Heart left ventricle (tissue), 16 donors: ENCODE measurements at places on chromosomes 6 and 20. TPM values are rescaled to one million over a fixed set of nuclear protein-coding genes. Genes with fewer than 3 reads are reported as not detected.
A peak's percentile ranks its signal among the peaks of the same experiment; 100 is the strongest.

Gene PRSS16
- 1.5 TPM for total RNA-seq

DNA sequence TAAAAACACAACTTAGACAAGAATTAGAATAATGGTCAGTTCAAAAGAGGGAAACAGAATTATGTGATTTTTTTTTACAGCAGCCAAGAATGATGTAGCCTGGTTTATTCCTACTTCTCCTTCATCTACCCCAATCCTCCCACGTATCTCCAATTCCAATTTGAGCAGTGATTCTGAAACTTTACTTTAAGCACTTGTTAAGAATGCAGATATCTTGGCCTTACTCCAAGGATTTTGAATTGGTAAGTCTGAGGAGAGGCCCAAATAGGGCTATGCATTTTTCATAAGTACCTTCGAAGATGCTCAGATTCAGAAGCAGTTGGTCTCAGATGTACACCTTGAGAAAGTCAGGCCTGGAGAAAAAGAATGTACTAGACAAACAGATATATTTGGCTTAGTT is 233.4 kb upstream of the FLRT3 start:
- H3K36me3 ChIP-seq, result no peaks in the 10 kb centered on the region
- H3K27ac ChIP-seq, result no peak overlapping the region
- H3K4me3 ChIP-seq, result no peak overlapping the region
- H3K4me1 ChIP-seq, result no peaks in the 10 kb centered on the region
- DNase-seq, result no peak

GRCh38 chr6:68834551-68834950 is 199.5 kb downstream of the ADGRB3 start:
- no peak for DNase-seq
- no peaks in the 10 kb centered on the region for H3K36me3 ChIP-seq
- no peaks in the 10 kb centered on the region for H3K4me1 ChIP-seq
- H3K4me3 ChIP-seq, result no peak overlapping the region

Gene ATP6V1G2
- total RNA-seq, result 3.5 TPM

DNA sequence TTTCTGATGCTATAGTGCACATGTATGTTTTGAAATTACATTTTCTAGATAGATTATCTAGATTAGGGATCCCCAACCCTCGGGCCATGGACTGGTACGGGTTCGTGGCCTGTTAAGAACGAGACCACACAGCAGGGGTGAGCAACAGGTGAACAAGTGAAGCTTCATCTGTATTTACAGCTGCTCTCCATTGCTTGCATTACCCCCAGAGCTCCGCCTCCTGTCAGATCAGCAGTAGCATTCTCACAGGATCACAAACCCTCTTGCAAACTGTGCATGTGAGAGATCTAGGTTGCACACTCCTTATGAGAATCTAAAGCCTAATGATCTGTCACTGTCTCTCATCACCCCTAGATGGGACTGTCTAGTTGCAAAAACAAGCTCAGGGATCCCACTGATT is 10.4 kb downstream of the CEP57L1 start:
- H3K27me3 ChIP-seq, result no peaks in the 10 kb centered on the region
- H3K36me3 ChIP-seq, result peaks cover 2% of the 10 kb centered on the region
- no peaks in the 10 kb centered on the region for H3K4me1 ChIP-seq
- no peak overlapping the region for H3K4me3 ChIP-seq
- no peak overlapping the region for H3K27ac ChIP-seq

GRCh38 chr6:148041546-148041945 is 301.1 kb upstream of the SASH1 start:
- H3K4me1 ChIP-seq, result no peaks in the 10 kb centered on the region
- no peak overlapping the region for H3K27ac ChIP-seq
- H3K36me3 ChIP-seq, result no peaks in the 10 kb centered on the region
- H3K27me3 ChIP-seq, result no peaks in the 10 kb centered on the region

Gene CDH26
- 1.3 TPM for total RNA-seq

Gene TRMT6
- total RNA-seq, result 9.2 TPM

DNA sequence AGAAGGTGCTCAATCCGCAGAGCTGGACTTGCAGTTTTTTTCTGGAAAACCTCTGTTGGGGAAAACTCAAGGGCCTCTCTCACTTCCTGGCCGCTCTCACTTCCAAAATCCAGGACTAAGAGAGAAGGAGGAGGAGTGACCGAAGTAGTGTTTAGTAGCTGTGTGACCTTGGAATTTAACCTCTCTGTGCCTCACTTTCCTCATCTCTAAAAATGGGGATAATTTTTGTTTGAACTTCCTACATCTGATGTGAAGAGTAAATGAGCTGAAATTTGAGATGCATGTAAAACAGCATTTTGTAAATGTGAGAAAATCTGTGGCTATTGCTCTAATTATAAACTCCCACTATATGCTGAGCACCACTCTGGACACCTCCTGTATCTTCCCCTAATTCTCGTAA is 5.1 kb downstream of the SLC13A3 start:
- no peak overlapping the region for H3K27ac ChIP-seq
- no peaks in the 10 kb centered on the region for H3K4me1 ChIP-seq
- DNase-seq, result no peak
- H3K4me3 ChIP-seq, result no peak overlapping the region
- H3K27me3 ChIP-seq, result peaks cover 13% of the 10 kb centered on the region
- H3K36me3 ChIP-seq, result no peaks in the 10 kb centered on the region

GRCh38 chr6:33692760-33693158 is 18.7 kb downstream of the UQCC2 start:
- no peaks in the 10 kb centered on the region for H3K27me3 ChIP-seq
- no peak overlapping the region for H3K4me3 ChIP-seq
- H3K4me1 ChIP-seq, result peaks cover 68% of the 10 kb centered on the region
- H3K27ac ChIP-seq, result peak overlapping the region; percentile 84
- DNase-seq, result no peak
- H3K36me3 ChIP-seq, result peaks cover 17% of the 10 kb centered on the region

GRCh38 chr20:2301164-2301622 is 5.4 kb downstream of the TGM3 start:
- H3K36me3 ChIP-seq, result no peaks in the 10 kb centered on the region
- no peak overlapping the region for H3K27ac ChIP-seq

DNA sequence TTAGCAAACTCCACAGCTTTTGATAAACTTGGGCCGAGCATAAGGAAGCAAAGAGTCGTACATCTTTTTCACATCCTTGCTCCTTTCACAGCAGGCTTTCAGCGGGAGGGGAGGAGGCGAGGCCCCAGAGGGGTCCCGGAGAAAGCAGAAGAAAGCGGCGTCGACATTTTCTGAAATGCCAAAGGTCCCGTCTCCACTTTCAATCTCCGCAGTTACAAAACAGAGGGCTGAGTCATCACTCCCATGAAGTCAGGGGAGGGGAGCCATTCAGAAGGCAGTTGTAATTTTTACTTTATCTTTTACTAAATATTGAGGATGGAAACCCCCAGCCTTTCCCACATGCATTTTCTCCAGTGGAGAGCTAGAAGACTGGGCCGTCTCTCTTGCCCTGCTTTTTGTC is 174.2 kb upstream of the THBS2 start:
- no peaks in the 10 kb centered on the region for H3K27me3 ChIP-seq
- H3K36me3 ChIP-seq, result no peaks in the 10 kb centered on the region
- DNase-seq, result no peak
- no peaks in the 10 kb centered on the region for H3K4me1 ChIP-seq
- H3K4me3 ChIP-seq, result no peak overlapping the region

Gene CCN6
- total RNA-seq, result not detected

Gene REM1
- 1.4 TPM for total RNA-seq

- H3K27me3 ChIP-seq, result no peaks in the 10 kb centered on the region
- peaks cover 6% of the 10 kb centered on the region for H3K4me1 ChIP-seq
- H3K36me3 ChIP-seq, result no peaks in the 10 kb centered on the region
- H3K27ac ChIP-seq, result no peak overlapping the region
- DNase-seq, result no peak
Observed at GRCh38 chr6:38239719-38240451, 399.8 kb downstream of the BTBD9 start.

- H3K27ac ChIP-seq, result no peak overlapping the region
- DNase-seq, result no peak
- no peak overlapping the region for H3K4me3 ChIP-seq
- peaks cover 4% of the 10 kb centered on the region for H3K36me3 ChIP-seq
- no peaks in the 10 kb centered on the region for H3K27me3 ChIP-seq
Observed at GRCh38 chr6:148556410-148556809, 190.4 kb upstream of the UST start.

- H3K4me3 ChIP-seq, result no peak overlapping the region
- peaks cover 6% of the 10 kb centered on the region for H3K36me3 ChIP-seq
- H3K27ac ChIP-seq, result peak overlapping the region; percentile 54
- peaks cover 52% of the 10 kb centered on the region for H3K4me1 ChIP-seq
Observed at GRCh38 chr6:35359744-35360348, 17.5 kb downstream of the PPARD start.

DNA sequence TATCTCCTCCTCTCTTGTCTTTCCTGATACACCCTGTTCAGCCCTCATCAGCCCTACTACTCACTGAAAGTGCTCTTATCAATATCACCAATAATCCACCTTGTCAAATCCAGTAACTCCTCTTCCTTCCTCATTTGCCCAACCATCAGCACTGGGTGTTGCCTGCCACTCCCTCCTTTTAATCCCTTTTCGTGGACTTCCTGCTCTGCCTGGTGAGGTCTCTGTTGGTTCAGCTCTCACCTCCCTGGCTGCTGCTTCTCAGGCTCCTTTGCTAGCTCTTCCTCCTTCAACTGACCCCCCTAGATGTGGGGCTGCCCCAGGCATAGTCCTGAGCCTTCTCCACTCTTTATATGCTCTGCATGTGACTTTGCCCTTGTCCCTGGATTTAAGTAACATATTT is 92.5 kb downstream of the PREP start:
- no peak overlapping the region for H3K4me3 ChIP-seq
- H3K36me3 ChIP-seq, result no peaks in the 10 kb centered on the region
- no peak overlapping the region for H3K27ac ChIP-seq
- no peaks in the 10 kb centered on the region for H3K27me3 ChIP-seq

- H3K4me1 ChIP-seq, result peaks cover 40% of the 10 kb centered on the region
- H3K27me3 ChIP-seq, result no peaks in the 10 kb centered on the region
- H3K4me3 ChIP-seq, result no peak overlapping the region
- DNase-seq, result no peak
- no peaks in the 10 kb centered on the region for H3K36me3 ChIP-seq
Observed at GRCh38 chr20:37700301-37700700, 6.5 kb downstream of the CTNNBL1 start.

GRCh38 chr20:17761604-17762003 is 61.8 kb downstream of the BANF2 start:
- H3K36me3 ChIP-seq, result no peaks in the 10 kb centered on the region
- H3K4me3 ChIP-seq, result no peak overlapping the region
- no peak for DNase-seq
- H3K27me3 ChIP-seq, result no peaks in the 10 kb centered on the region
- H3K4me1 ChIP-seq, result no peaks in the 10 kb centered on the region

DNA sequence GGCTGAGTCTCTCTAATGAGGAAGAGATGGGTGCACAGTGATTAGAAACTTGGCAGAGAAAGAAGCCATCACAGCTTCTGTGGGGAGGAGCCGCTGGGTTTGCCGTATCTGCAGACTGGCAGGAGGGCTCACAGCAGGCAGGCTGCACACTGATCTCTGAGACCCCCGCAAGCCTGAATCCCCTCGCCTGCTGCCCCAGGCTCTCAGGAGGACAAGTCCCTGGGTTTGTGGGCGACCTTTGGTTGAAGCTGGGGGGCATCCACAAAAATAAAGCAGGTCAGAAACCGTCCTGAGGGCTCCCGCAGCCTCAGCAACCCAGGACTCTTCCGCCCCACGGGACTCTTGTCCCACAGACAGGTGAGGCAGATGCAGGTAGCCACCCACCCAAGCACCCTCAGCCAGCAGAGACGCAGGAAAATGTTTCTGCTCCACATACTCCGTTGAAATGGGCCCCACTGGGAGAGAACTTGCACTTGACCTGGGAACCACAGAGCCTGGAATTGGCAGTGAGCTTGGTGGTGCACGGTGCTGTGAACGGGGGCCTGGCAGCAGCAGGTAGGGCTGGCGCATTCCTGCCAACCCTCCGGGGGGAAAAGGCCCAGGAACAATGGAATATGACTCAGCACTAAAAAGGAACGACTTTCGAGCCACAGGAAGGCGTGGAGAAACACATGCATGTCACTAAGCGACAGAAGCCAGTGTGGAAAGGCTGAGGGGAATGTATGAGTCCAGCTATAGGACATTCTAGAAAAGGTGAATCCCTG is 89.9 kb downstream of the YTHDF1 start:
- H3K4me3 ChIP-seq, result no peak overlapping the region
- H3K36me3 ChIP-seq, result no peaks in the 10 kb centered on the region
- DNase-seq, result peak; percentile 7
- H3K27me3 ChIP-seq, result peaks cover 32% of the 10 kb centered on the region
- no peaks in the 10 kb centered on the region for H3K4me1 ChIP-seq

Gene CEP85L
- total RNA-seq, result 7.3 TPM

DNA sequence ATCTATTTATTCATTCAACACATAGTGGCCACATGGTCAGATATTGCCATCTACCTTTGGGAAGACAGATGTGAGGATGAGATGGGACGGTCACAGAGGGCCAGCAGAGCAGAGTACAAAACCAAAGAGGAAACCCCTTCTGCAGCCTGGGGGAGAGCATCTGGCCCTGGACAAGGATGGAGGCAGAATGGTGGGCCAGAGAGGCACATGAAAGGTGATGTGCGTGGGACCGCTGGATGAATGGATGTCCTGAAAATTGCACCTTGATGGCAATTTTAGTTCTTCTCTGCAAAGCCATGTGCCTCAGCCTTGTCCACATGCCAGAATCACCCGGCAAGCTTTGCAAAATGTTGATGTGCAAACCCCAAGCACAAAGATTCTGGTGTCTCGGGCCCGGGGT is 77.4 kb upstream of the CD93 start:
- H3K4me3 ChIP-seq, result no peak overlapping the region
- DNase-seq, result no peak
- no peaks in the 10 kb centered on the region for H3K27me3 ChIP-seq
- H3K27ac ChIP-seq, result no peak overlapping the region

- H3K4me3 ChIP-seq, result no peak overlapping the region
- DNase-seq, result no peak
- H3K4me1 ChIP-seq, result peaks cover 6% of the 10 kb centered on the region
- no peaks in the 10 kb centered on the region for H3K36me3 ChIP-seq
Observed at GRCh38 chr6:38015341-38015740, 195.8 kb downstream of the ZFAND3 start.

DNA sequence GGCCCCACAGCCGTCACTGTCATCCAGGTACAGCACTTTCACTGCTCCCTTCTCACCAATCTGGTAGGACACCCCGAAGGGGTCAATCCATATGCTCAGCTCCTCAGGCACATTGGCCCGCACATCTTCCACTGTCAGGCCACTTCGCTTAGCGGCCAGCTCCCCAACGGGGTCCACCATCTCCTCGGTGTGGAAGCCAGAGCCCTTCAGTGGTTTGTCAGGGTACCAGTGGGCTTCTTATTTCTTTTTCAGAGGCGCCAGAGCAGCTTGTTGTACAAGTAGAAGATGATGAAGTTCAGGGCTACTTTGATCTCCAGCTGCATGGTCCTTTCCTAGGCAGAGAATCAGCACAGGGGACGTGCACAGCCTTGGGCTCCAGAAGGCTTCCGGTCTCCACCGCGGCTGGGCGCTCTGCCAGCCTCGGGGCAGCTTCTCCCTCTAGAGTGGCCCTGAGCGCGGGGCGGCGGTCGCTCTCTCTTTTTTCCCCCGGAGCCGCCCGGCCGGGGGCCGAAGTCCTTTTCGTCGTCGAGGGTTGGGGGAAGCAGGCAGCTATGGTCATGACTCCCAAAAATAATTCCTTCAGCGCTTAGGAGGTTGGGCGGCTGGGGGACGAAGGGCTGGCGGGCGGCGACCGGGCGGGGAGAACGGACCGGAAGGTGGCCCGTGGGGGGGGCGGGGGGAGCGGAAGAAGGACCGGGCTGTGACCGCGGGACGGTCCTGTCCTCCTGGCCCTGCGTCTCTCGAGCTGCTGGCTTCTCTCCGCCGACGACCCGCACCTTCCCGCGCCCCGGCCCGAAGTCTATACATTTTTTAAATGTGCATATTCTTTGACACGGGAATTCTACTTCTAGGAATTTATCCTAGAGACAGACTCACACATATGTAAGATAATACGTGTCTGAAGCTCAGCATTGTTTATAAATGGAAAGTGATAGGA is 6.5 kb upstream of the ZSCAN9 start:
- peaks cover 48% of the 10 kb centered on the region for H3K27me3 ChIP-seq
- peak; percentile 87 for DNase-seq
- H3K4me3 ChIP-seq, result peak overlapping the region; percentile 75
- H3K4me1 ChIP-seq, result peaks cover 3% of the 10 kb centered on the region
- no peaks in the 10 kb centered on the region for H3K36me3 ChIP-seq

Gene CALHM5
- total RNA-seq, result 3.0 TPM
